Activated CD4-positive, CD25-positive, alpha-beta regulatory T cell (primary cell): ENCODE measurements at places on chromosomes 12 and 14.

- no peak for DNase-seq
These were observed 1.9 kb upstream of the KDM2B start for GRCh38 chr12:121582583-121583333.

DNA sequence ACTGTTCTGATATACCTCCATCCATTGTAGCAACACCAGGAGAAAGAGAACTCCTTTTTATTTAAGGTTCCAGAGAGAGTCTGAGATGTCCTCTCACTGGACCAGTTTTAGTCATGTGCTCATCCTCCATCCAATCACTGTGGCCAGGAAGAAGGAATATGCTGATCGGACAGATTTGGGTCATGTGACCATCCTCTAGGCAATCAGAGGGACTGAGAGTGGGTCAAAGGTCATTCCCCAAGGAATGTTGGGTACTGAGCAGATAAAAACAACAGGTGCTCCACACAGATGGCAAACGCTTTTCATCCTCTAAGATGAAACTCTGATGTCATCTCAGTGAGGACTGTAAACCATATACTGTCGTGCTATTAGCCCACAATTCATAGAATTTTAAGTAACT lies 28.8 kb upstream of the RPH3A start:
- no peak for DNase-seq

- DNase-seq, result no peak
These were observed 116.7 kb downstream of the LMNTD1 start for GRCh38 chr12:25436206-25437030.

- no peak for DNase-seq
These were observed 125.8 kb upstream of the TMPO start for GRCh38 chr12:98389593-98389992.

- no peak for DNase-seq
These were observed 179.6 kb upstream of the NUDT4 start for GRCh38 chr12:93198086-93198485.

DNA sequence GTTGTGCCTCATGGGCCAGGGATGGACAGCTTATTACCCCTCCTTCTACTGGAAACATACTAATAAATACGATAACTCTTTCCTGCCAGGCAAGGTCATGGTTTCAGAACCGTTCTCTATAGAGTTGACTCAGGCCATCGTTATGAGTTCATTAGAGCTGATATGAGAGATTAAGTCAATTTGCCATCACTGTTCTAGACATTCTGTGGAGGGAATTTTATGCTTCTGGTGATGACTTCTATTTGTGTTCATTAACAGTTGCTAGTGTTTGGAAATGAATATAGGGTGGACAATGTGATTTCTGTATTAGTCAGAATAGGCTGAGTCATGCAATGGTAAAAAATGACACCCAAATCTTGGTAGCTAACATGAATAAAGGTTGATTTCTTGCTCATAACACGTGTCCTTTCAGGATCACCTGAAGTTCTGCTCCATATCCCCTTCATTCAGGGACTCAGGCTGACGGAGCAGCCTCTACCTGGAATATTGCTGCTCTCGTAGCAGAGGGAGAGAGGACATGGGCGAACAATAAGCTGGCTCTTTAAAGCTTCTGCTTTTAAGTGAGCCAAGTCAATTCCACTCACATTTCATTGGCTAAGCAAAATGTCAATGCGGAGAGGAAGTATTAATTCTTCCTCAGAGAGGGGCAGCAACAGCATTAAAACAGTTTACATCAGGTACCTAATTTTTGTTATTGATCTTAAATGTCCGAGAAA lies 18.5 kb upstream of the TBPL2 start:
- DNase-seq, result no peak

GRCh38 chr12:30169839-30170591 lies 386.3 kb upstream of the TMTC1 start:
- no peak for DNase-seq

- no peak for DNase-seq
These were observed 241.5 kb downstream of the GXYLT1 start for GRCh38 chr12:41903014-41903708.

DNA sequence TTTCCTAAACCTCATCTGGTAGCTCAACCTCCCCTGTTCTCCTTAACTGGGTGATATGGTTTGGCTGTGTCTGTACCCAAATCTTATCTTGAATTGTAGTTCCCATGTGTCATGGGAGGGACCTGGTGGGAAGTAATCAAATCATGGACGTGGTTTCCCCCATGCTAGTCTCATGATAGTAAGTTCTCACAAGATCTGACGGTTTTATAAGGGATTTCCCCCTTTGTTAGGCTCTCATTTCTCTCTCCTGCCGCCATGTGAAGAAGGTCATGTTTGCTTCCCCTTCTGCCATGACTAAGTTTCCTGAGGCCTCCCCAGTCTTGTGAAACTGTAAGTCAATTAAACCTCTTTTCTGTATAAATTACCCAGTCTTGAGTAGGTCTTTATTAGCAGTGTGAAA lies 19.5 kb downstream of the COX16 start:
- DNase-seq, result no peak

DNA sequence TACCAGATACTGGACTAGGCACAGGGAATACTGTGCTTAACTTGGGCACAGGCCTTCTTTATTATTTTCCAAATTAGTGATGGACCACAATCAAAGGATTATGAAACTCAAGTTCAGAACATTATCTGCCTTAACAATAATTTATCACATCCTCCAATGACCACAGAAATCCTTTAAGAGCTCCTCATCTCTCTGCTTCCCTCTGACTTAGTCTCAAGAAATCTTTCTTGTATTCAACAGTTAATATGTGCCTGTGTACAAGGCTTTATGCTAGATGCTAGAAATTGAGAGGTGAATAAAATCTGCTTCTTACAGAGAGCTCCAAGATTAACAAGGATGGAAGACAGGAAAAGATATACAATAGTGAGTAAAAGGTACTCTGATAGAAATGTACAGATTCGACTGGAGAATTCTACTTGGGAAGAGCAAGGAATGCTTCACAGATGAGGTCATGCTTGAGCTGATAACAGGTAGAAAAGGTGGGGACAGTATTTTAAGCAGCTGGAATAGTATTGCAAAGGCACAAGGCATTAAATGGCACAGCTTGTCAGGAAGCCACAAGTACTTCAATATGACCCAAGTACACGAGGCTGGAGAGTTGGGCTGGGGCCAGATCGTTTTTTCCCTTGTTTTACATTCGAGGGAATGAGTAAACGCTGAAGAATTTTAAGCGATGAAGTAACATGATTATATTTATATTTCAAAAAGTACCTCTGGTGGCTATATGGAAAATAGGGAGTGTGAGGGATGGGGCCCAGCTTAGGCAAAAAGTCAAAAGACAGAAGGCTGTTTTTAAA lies 55.1 kb upstream of the ARID2 start:
- no peak for DNase-seq

- DNase-seq, result no peak
These were observed 32.9 kb downstream of the MEG3 start for GRCh38 chr14:100858838-100859220.

GRCh38 chr14:99784508-99784907 lies 8.7 kb upstream of the EML1 start:
- DNase-seq, result no peak

GRCh38 chr12:64813723-64814122 lies 10.7 kb upstream of the TBC1D30 start:
- DNase-seq, result no peak

DNA sequence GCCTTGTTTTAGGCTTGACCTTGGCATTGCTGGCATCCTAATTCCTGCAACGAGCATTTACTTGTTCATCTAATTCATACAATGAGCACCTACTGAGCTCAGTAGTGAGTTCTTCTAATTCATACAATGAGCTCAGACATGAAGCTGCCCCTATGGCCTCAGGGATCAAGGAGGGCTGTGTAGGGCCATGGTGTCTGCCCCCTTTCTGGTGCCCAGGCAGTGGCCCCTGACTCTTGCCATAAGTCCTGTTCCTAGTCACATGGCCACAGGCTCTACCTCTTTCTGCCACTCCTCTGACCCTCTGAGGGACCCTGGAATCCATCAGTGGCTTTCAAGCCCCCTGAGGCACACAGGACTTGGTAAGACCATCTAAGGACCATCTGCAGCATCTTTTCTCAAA lies 148.8 kb downstream of the ZFP36L1 start:
- DNase-seq, result no peak

- no peak for DNase-seq
These were observed 82.0 kb downstream of the DNAH10 start for GRCh38 chr12:123843912-123844748.

DNA sequence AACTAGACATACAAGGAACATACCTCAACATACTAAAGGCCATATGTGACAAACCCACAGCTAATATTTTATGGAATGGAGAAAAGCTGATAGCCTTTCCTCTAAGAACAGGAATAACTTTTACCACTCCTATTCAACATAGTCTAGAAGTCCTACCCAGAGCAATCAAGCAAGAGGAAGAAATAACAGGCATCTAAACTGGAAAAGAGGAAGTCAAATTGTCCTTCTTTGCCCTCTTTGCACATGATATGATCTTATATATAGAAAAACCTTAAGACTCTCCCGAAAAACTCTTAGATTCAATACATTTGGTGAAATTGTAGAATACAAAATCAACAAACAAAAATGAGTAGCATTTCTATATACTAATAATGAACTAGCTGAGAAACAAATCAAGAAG lies 110.0 kb downstream of the ATP23 start:
- no peak for DNase-seq

DNA sequence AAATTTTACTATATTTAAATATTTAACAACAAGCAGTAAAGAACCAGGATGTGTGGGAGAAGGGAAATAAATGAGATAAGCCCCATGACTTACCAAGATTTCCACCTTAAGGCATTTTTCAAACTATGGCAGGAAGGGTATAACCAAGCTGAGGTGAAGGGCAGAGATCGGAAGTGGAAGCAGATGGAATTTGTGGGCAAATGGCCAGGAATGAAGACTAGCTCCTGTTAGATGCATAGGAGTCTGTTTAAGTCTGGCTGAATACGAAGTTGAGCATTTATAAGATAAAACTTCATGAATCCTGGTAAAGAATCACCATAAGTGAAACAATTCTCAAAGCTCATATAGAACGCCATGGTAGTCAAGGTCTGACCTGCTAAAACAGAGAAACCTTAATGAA lies 163.5 kb downstream of the DIO2 start:
- no peak for DNase-seq

- no peak for DNase-seq
These were observed 6.2 kb downstream of the CRADD start for GRCh38 chr12:93683410-93683809.

GRCh38 chr12:131836714-131837397 lies 8.7 kb downstream of the MMP17 start:
- DNase-seq, result no peak

- no peak for DNase-seq
These were observed 32.0 kb downstream of the CCNK start for GRCh38 chr14:99513183-99513694.

DNA sequence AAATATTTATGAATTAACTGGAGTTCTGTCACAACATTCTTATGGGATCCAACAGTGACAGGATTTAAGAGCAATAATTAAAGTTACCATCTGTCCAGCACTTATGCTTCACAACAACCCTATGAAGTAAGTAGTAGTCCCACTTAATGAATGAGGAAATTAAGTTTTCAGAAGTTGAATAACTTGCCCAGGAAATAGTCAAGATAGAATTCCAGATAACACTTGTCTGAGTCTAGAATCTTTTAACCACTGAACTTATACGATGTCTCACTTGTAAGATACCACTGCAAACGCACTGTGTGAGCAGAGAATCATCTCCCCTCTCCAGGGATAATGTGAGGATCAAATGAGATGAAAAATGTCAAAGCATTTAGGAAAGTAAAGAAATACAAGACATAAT lies 3.3 kb upstream of the TTC9 start:
- no peak for DNase-seq

GRCh38 chr12:109689426-109689825 lies 24.2 kb upstream of the FAM222A start:
- DNase-seq, result no peak

DNA sequence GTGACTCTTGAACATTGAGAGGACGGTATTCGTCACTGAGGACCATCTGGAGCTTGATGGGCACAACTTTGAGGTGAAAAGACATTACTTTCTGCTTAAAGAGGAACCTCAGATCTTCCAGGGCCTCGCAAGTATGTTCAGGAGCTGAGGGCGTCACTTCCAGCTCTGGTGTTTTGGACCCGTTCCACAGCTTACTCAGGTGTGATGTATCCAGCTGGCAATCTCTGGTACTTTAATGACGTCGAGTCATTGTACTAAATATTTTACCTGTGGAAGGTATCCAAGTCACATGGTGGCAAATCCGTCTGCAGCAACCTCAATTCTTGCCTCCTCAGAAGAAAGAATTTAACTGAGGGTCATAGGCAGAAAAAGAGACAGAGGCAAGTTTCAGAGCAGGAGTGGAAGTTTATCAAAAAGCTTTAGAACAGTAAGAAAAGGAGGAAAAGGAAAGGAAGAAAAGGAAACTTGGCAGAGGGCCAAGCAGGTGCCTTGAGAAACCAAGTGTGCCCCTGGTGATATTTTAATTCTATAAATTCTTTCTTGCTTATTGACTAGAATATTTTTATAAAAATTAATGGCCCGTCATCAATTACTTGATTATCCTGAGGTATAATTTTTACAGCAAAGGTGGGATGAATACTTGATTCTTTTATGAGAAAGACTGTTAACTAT lies 250.6 kb downstream of the AEBP2 start:
- no peak for DNase-seq

- no peak for DNase-seq
These were observed 1209.8 kb downstream of the FLRT2 start for GRCh38 chr14:86739761-86740160.

GRCh38 chr12:32505067-32505945 lies 105.9 kb downstream of the FGD4 start:
- no peak for DNase-seq

DNA sequence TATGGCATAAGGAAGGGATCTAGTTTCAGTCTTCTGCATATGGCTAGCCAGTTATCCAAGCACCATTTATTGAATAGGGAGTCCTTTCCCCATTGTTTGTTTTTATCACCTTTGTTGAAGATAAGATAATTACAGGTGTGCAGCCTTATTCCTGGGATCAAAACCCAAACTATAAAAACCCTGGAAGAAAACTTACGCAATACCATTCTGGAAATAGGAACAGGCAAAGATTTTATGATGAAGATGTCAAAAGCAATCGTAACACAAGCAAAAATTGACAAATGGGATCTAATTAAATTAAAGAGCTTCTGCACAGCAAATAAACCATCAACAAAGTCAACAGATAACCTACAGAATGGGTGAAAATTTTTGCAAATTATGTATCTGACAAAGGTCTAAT lies 128.5 kb upstream of the DCN start:
- DNase-seq, result no peak

DNA sequence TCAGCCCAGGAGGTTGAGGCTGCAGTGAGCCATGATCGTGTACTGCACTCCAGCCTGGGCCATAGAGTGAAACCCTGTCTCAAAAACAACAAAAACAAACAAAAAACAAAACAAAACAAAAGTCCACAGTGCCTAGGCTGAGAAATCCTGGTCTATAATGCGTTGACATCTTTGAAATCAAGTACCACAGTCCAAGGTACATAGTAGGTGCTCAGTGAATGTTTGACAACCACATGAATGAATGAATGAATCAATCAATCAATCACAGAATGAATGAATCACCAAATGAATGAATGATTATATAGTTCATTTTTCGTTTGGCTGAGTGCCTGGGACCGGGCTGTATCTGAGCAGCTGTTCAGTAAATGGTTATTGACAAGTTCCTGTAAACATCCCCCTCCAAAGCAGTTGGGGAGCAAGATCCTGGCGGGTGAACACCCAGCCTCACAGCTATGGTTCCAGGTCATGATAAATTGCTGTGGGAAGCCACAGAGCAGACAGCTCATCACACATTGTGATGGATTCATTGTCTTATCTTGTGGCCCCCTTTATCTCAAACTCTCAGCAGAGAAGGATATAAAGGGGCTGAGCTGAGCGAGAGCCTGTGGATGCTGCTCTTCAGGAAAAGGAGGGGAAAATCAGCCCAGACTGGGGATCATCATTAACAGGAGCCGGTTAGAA lies 30.4 kb upstream of the IFT81 start:
- DNase-seq, result no peak
